ENCODE measurements at places on chromosomes 2 and 18.

GRCh38 chr18:52408800-52409302 is 68.9 kb downstream of the DCC start:
- no peak for DNase-seq

DNA sequence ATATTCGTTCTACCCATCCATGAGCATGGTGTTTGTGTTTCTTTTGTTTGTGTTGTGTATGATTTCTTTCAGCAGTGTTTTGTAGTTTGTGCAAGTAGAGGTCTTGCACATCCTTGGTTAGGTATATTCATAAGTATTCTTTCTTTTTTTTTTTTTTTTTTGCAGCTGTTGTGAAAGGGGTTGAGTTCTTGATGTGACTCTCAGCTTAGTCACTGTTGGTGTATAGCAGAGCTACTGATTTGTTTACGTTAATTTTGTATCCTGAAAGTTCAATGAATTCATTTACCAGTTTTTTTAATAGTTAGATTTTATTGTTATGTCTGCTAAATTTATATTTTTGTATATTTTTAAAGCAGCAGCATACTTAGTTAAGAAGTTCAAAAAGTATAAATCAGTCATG is 834.4 kb upstream of the NRXN1 start:
- DNase-seq = no peak

DNA sequence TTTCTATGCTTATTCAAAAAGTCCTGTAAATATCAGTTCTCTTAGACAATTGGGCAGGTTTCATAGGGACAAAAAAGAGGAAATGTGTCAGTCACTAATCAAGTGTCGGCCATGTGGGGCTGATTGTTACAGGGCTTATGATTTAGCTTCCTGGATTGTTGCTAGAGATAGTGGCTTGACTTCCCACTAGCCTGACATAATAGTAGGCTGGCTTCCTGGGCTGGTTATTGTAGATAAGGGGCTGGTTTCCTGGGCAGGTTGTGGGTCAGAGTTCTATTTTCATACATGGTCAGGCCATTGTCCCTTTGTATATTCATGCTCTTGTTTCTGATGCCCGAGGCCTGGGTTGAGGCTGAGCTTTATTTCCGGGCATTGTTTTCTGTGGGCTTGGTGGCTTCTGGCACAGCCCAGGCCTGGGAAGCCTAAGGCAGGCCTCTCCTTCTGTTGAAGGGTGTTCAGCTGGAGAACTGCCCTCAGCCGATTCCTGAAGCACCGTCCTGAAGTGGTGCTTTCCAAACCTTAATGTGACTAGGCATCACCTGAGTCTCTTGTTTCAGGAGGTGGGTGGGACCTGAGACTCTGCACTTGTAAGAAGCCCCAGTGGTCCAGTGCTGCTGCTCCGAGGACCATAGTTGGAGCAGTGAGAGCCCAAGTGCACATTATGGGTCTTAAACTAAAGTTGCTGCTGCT is 37.0 kb downstream of the CD8B2 start:
- no peak for DNase-seq

DNA sequence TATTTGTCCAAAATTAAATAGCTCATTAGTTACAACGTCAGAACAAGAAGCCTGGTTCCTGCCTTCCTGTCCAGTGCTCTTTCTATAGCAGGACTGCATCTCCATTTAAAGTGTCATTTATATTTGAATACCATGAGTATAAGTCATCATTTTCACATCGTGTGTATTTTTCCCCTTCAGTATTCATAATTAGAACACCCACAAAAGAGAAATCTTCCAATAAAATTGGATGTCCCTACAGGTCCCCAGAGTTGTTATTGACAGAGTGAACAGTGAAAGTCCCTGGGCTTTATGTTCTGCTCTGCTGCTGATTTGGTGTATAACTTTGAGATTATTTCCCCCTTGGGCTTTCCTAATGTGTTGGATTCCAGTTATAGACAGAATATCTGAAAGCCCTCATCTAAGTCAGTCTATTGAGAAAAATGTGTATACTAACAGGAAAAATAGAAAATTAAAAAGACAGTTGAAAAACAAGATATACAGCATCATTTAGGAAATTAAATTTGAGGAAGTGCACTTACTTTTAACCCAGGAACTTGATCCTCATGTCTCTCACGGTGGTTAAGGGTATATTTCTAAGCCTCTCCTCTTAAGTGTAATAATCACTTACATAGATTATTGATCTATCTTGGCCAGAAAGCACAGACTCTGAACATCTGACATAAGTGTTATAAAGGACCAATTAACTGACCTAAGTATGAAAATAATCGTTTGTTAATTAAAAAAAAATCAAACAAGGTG is 15.2 kb upstream of the REV1 start:
- no peak for DNase-seq

- DNase-seq = no peak
Measured at GRCh38 chr2:129699781-129700573, 279.5 kb upstream of the RAB6C start.

- no peak for DNase-seq
Measured at GRCh38 chr2:68390586-68390985, 25.5 kb downstream of the PLEK start.

GRCh38 chr2:160109939-160110673 is 47.7 kb upstream of the PLA2R1 start:
- DNase-seq = peak; percentile 74

DNA sequence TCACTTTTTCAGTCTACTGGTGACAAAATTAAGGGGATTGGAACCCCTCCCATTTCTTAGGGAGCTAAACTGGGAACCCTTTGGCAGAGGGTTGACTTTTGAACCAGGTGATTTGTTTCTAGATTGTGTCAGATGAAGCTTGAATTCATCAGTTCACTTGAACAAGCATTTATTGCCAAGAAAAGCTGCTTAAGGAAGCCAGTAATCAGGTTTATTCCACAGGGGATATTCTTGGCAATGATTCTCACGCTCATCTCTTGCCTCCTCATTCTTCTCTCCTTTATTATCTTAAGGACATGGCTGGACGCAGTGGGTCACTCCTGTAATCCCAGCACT is 101.0 kb downstream of the ALPK2 start:
- DNase-seq = no peak

DNA sequence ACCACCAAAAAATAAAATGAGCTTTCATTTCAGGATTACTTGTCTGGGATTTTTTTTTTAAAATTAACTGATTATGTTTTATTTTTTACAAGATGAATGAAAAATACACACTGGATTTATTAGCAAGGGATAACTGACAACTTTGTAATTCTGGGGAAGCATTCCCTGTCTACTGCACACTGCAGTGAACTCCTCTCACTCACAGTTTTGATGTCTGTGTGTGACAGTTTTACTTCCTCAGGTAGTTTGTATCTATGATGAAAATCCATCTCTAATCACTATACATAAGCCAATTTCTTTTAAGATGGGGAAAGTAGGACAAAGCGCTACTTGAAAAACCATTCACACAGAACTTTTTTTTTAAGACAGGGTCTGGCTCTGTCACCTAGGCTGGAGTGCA is 94.5 kb downstream of the COBLL1 start:
- DNase-seq = no peak

DNA sequence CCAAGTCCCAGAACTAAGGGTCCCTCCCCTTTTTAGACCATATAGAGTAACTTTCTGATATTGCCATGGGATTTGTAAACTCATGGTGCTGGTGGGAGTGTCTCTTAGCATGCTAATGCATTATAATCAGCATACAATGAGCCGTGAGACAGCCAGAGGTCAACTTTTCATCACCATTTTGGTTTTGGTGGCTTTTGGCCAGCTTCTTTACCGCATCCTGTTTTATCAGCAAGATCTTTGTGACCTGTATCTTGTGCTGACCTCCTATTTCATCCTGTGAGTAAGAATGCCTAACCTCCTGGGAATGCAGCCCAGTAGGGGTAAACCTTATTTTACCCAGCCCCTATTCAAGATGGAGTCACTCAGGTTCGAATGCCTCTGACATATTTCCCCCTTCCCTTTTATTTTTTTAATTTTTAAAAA is 148.2 kb downstream of the PHLPP1 start:
- no peak for DNase-seq

- DNase-seq = no peak
Measured at GRCh38 chr2:10520154-10520553, 72.0 kb upstream of the ODC1 start.
